ENCODE measurements at places on chromosomes 3 and 15. TPM values are rescaled to one million over a fixed set of nuclear protein-coding genes. Genes with fewer than 3 reads are reported as not detected.

- no peaks in the 10 kb centered on the region for H3K27me3 ChIP-seq
- H3K27ac ChIP-seq: no peak overlapping the region
- H3K36me3 ChIP-seq: no peaks in the 10 kb centered on the region
Observed at GRCh38 chr15:96088650-96089049, 241.8 kb upstream of the NR2F2 start.

DNA sequence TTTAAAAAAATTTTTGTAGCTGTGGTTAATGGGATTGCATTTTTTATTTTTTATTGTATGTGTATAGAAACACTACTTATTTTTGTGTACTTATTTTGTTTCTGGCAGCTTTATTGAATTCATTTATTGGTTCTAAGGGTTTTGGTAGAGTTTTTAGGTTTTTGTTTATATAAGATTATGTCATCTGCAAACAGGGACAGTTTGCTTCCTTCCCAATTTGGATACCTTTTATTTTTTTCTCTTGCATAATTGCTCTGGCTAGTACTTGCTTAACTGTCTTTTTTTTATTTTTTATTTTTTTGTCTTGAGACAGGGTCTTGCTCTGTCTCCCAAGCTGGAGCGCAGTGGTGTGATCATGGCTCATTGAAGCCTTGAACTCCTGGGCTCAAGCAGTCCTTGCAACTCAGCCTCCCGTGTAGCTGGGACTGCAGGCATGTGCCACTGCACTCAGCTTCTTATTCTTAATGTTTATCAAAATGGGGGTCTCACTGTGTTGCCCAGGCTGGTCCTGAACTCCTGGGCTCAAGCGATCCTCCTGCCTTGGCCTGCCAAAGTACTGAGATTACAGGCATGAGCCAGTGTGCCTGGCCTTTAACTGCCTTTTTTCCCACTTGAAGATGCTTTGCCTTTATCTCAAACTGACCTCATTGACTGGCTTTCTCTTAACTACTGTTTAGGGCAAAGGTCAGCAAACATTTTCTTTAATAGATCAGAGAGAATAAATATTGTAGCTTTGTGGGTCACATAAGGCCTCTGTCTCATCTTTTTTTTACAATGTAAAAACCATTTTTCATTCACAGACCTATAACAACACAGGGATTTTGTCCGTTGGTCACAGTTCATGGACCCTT, 8.6 kb downstream of the TFG start:
- H3K27me3 ChIP-seq: no peaks in the 10 kb centered on the region
- peaks cover 32% of the 10 kb centered on the region for H3K4me1 ChIP-seq
- no peak overlapping the region for H3K4me3 ChIP-seq
- H3K27ac ChIP-seq: no peak overlapping the region
- no peak for DNase-seq

DNA sequence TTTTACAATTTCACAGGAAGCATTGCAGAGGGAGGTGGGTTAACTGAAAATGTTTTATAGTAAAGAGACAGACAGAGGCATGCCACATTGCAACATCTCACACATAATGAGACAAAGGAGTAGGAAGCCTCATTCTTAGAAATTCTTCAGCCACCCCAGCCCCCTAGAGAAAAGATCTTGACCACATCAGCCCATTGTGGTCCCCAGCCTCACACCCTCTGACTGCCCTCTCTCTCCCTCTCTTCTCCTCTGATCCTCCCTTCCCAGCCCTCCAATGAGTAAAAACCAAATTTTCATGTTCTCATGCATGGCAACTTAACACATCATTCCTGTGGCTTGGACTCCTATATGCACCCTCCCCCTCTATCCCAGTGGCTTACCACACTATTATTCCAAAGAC, 174.1 kb downstream of the UACA start:
- H3K27ac ChIP-seq: no peak overlapping the region
- H3K27me3 ChIP-seq: peaks cover 8% of the 10 kb centered on the region
- peaks cover 7% of the 10 kb centered on the region for H3K4me1 ChIP-seq
- DNase-seq: no peak
- H3K4me3 ChIP-seq: no peak overlapping the region

- H3K36me3 ChIP-seq: no peaks in the 10 kb centered on the region
- no peaks in the 10 kb centered on the region for H3K4me1 ChIP-seq
- no peak overlapping the region for H3K4me3 ChIP-seq
- no peaks in the 10 kb centered on the region for H3K27me3 ChIP-seq
- no peak for DNase-seq
Observed at GRCh38 chr3:94616833-94617232, 554.0 kb downstream of the NSUN3 start.

GRCh38 chr15:59104602-59104911, 389 bp upstream of the CCNB2 start:
- peak overlapping the region; percentile 68 for H3K27ac ChIP-seq
- H3K4me3 ChIP-seq: peak overlapping the region; percentile 66
- no peak for DNase-seq
- peaks cover 6% of the 10 kb centered on the region for H3K4me1 ChIP-seq
- no peaks in the 10 kb centered on the region for H3K27me3 ChIP-seq

- H3K27me3 ChIP-seq: no peaks in the 10 kb centered on the region
- H3K27ac ChIP-seq: no peak overlapping the region
- no peaks in the 10 kb centered on the region for H3K36me3 ChIP-seq
- no peak for DNase-seq
- H3K4me3 ChIP-seq: no peak overlapping the region
Observed at GRCh38 chr3:161317077-161317476, 54.2 kb downstream of the SPTSSB start.

DNA sequence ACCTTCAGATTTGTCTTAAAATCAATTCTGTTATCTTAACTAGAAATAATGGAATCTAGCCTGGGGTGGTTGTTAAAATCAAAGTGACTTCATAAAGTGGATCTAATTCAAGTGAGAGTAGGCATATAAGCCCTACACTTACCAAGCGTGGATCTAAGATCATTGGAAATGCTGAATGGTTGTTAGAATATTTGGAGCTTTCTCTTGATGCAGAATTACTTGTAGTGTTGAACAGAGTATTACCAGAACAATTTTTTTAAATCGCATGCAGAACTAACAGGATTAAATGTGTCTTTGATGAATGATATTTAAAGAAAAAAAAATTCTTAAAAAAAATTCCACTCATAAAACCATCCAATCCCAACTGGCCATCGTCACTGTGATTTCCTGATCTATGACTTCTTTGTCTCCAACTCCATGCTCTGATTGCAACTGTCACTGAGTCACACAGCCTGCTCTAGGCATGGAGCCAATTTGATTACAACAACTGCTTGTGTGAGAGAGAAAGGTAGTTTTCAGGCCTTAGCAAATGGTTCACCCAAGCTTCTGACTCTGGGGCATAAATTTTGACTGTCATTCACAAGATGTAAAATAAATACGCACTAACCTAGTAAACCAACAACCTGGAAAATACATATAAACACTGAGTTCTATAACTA, 25.9 kb upstream of the SPRED1 start:
- no peaks in the 10 kb centered on the region for H3K36me3 ChIP-seq
- DNase-seq: no peak
- no peaks in the 10 kb centered on the region for H3K27me3 ChIP-seq
- H3K4me3 ChIP-seq: no peak overlapping the region

GRCh38 chr3:13494463-13495350, 14.6 kb downstream of the HDAC11 start:
- no peaks in the 10 kb centered on the region for H3K36me3 ChIP-seq
- no peak overlapping the region for H3K4me3 ChIP-seq
- no peaks in the 10 kb centered on the region for H3K4me1 ChIP-seq
- no peak for DNase-seq

- H3K4me3 ChIP-seq: no peak overlapping the region
- H3K27ac ChIP-seq: no peak overlapping the region
- no peaks in the 10 kb centered on the region for H3K4me1 ChIP-seq
- no peaks in the 10 kb centered on the region for H3K36me3 ChIP-seq
Observed at GRCh38 chr3:64932016-64932518, 244.3 kb upstream of the ADAMTS9 start.

- no peaks in the 10 kb centered on the region for H3K36me3 ChIP-seq
- no peaks in the 10 kb centered on the region for H3K27me3 ChIP-seq
- no peak overlapping the region for H3K4me3 ChIP-seq
Observed at GRCh38 chr15:48406911-48407310, 75.7 kb downstream of the DUT start.

GRCh38 chr3:74592359-74592758, 22.1 kb downstream of the CNTN3 start:
- H3K4me3 ChIP-seq: no peak overlapping the region
- no peaks in the 10 kb centered on the region for H3K27me3 ChIP-seq
- DNase-seq: no peak
- H3K4me1 ChIP-seq: no peaks in the 10 kb centered on the region

DNA sequence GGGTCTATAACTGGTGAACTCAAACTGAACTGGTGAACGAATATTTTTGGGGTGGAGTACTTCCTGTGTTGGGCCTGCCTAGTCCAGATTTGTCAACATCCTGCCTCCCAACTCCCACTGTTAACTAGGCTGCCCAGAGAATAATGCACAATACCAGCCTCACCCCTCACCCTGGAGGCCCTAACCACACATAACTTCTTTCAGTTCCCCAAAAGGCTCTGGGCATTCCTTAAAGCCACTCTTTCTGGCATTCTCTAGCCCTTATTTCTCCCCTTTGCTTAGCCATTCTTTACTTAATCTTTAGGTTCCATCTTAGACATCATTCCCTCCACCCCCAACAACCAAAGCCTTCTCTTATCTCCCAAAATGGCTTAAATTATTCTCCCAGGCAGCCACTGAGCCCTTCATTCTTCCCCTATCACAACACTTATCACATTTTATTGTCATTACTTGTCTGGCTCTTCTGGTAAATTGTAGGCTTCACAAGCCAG, 9.1 kb upstream of the SEC11A start:
- H3K4me3 ChIP-seq: peak overlapping the region; percentile 35
- DNase-seq: peak; percentile 60
- H3K4me1 ChIP-seq: peaks cover 59% of the 10 kb centered on the region

DNA sequence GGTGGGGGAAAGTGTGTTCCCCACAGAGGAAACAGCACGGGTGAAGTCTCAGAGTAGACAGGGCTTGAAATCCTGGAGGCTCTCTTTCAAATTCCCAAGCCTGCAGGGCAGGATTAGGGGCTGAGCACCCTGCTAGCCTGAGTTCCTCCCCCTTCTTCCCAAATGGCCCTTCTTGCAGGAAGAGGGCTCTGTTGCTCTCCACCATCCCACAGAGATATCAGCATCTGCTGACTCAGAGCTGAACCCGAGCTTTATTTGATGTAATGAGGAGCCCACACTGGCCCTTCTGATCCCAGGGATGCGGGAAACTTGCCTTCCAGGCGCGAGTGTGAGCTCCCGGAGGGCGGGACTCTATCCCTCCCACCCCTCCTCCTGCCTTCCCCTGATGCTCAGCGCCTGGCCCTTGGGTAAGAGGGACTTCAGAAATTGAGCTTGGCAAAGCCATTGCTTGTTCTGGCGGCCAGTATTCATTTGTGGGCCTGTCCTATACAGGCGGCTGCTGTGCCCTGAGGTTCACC, 1.4 kb upstream of the STRA6 start:
- no peak overlapping the region for H3K4me3 ChIP-seq
- DNase-seq: no peak
- no peaks in the 10 kb centered on the region for H3K27me3 ChIP-seq
- no peak overlapping the region for H3K27ac ChIP-seq
- H3K36me3 ChIP-seq: no peaks in the 10 kb centered on the region
- no peaks in the 10 kb centered on the region for H3K4me1 ChIP-seq

DNA sequence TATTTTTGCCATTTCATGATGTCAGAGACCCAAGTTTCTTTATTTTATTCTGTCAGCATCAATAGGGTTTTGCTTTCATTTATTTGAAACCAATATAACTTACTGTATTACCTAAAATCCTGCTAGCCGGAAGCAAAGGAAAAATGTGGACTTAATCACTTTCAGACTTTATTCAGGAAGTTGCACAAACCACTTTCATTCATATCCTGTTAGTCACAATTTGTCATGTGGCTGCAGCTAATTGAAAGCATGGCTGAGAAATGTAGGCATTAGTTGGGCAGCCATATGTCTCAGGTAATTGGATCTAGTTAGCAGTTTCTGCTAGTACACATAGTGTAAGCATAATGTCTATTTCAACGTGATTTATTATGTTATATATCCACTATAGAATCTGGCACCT, 462.3 kb upstream of the SGO1 start:
- no peaks in the 10 kb centered on the region for H3K36me3 ChIP-seq
- no peaks in the 10 kb centered on the region for H3K4me1 ChIP-seq
- no peak overlapping the region for H3K4me3 ChIP-seq
- H3K27ac ChIP-seq: no peak overlapping the region

DNA sequence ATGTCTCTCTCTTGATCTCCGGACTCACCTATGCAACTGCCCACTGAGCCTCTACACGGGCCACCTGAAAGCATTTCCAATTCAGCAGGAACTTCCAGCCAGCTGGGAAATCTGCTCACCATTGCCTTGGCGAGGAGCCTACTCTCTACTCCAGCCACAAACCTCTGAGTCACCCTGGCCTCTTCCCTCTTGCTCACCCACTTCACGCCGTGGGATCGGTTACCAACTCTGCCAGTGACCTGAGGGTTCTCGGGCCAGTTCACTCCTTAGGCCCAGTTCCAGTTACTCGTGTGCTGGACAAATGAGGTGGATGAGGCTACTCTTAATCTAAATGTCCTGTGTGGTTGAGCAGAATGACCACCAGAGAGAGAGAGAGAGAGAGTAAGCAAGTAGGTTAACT, 70.1 kb downstream of the CEMIP start:
- H3K4me1 ChIP-seq: no peaks in the 10 kb centered on the region
- no peak overlapping the region for H3K4me3 ChIP-seq
- no peak overlapping the region for H3K27ac ChIP-seq
- no peaks in the 10 kb centered on the region for H3K36me3 ChIP-seq
- H3K27me3 ChIP-seq: no peaks in the 10 kb centered on the region
- no peak for DNase-seq

DNA sequence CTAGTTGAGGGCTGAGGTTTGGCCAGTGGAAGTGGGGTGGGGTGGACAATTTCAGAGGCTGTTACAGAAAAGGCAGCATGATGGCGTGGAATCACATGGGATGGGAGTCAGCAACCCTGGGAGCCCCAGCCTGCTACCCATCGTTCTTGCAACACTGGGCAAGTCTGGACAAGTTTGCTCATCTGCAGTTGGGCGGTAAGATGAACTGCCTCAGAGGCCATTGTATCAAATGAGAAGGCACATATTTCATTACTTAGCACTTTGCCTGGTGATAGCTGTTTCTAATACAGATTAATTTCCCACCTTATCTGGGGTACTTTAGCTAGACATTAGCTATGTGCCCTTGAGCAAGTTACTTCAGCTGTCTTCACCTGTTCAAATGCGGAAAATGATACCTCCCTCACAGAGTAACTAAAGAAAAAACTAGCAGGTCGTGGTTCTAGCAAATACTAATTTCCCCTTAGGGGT, 248.9 kb downstream of the THSD4 start:
- no peaks in the 10 kb centered on the region for H3K27me3 ChIP-seq
- H3K27ac ChIP-seq: no peak overlapping the region
- DNase-seq: no peak
- H3K36me3 ChIP-seq: no peaks in the 10 kb centered on the region

- H3K36me3 ChIP-seq: no peaks in the 10 kb centered on the region
- no peak overlapping the region for H3K27ac ChIP-seq
- H3K4me1 ChIP-seq: peaks cover 12% of the 10 kb centered on the region
- peak; percentile 9 for DNase-seq
Observed at GRCh38 chr3:50140990-50141389, 14.1 kb upstream of the SEMA3F start.

Gene PSTPIP1
- polyA plus RNA-seq: 63.3 TPM

Gene HYAL1
- polyA plus RNA-seq: 0.20 TPM

Gene MEGF11
- polyA plus RNA-seq: not detected

Gene SERF2
- polyA plus RNA-seq: 1,994 TPM

Gene DZIP1L
- not detected for polyA plus RNA-seq

Gene UROC1
- polyA plus RNA-seq: not detected

Gene BDH1
- polyA plus RNA-seq: 22.3 TPM

Gene ASB14
- polyA plus RNA-seq: 0.11 TPM

Gene PARP15
- polyA plus RNA-seq: 7.6 TPM

Gene CNTN3
- not detected for polyA plus RNA-seq
